NCI-H524 (cell line): ENCODE measurements at places on chromosomes 12 and 14.
A peak's percentile ranks its signal among the peaks of the same experiment; 100 is the strongest.

GRCh38 chr12:74647256-74647655 lies 109.6 kb downstream of the ATXN7L3B start:
- DNase-seq = no peak

- no peak for DNase-seq
Measured at GRCh38 chr14:94400422-94400841, 12.0 kb upstream of the SERPINA1 start.

DNA sequence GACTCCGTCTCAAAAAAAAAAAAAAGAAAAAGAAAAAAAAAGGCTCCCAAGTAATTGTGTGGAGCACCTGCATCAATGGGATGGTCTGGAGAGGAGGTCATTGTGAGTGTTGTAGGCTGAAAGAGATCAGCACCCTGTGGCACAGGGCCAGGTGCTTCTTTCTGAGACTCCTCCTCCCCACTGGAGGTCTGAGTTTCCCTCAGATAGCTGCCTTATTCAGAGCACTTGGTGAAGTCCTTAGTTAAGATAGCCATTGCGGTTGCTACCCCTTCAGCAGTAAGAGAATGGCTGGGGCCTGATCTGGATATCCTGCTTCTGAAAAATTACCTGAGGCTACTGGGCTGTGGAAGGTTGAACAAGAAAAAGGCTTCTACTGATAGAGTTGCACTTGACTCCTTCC lies 69.8 kb downstream of the ANO6 start:
- no peak for DNase-seq

GRCh38 chr12:109033239-109034196 lies 12.7 kb upstream of the SVOP start:
- no peak for DNase-seq

DNA sequence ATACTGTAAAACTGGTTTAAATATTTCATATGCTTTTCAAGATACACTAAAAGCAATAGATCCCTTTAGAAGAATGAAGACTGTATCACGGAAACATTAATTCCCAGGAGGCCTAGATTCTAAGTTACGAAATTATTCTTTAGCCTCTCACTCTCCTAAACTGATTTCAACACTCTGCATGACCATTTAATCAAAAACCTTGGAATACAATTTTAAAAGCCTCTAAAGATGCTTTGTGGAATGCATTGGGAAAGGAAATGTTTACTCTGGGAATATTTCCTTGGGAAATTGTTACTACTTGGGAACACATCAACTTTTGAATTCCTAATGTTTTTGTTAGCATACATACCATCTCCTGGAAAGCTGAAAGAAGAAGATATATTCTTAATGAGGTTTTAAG lies 255.7 kb upstream of the FAR2 start:
- no peak for DNase-seq

- DNase-seq = no peak
Measured at GRCh38 chr12:75833268-75833667, 198.3 kb downstream of the PHLDA1 start.

- no peak for DNase-seq
Measured at GRCh38 chr12:130251236-130251780, 86.4 kb upstream of the PIWIL1 start.

DNA sequence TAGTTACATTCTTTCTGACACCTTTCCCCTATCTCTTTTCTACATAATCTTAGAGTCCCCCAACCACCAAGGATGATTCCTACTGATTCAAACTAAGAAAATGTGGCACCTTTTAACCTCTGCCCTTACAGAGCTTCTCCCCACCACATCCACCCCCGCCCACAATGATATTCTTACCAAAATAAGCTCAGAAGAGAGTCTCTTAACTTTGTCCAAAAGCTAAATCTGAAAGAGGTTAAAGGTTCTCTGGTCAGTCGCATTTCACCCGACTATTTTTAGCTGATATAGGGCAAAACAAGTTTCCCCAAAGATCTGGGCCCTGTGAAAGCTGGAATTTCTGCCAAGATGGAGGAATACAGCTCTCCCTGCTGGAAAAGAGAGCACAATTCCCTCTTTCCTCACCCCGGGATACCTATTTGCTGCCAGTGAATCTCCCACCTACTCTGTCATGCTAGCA lies 128.6 kb downstream of the ZFP36L1 start:
- DNase-seq = no peak

- no peak for DNase-seq
Measured at GRCh38 chr12:57134949-57135348, 6.7 kb downstream of the LRP1 start.

DNA sequence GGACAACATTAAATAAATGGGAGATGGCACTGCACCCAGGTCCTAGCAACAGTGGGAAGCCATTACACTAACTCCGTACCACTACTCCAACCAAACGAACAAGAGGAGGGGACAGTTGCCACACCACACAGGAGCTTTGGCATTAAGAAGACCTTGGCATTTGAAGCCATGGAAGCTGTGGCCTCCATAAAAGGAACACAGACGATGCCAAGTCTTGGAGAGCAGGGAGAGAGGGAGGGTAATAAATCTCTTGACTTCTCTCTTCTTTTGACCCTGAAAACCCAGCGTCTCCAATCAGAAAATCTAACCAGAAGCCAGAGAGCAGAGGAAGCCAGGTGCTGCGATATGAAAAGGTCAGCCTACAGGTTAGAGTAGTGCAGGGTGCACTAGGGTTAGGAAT lies 338.8 kb upstream of the TMEM132C start:
- DNase-seq = no peak

GRCh38 chr14:99250636-99251208 lies 21.3 kb downstream of the BCL11B start:
- DNase-seq = no peak

DNA sequence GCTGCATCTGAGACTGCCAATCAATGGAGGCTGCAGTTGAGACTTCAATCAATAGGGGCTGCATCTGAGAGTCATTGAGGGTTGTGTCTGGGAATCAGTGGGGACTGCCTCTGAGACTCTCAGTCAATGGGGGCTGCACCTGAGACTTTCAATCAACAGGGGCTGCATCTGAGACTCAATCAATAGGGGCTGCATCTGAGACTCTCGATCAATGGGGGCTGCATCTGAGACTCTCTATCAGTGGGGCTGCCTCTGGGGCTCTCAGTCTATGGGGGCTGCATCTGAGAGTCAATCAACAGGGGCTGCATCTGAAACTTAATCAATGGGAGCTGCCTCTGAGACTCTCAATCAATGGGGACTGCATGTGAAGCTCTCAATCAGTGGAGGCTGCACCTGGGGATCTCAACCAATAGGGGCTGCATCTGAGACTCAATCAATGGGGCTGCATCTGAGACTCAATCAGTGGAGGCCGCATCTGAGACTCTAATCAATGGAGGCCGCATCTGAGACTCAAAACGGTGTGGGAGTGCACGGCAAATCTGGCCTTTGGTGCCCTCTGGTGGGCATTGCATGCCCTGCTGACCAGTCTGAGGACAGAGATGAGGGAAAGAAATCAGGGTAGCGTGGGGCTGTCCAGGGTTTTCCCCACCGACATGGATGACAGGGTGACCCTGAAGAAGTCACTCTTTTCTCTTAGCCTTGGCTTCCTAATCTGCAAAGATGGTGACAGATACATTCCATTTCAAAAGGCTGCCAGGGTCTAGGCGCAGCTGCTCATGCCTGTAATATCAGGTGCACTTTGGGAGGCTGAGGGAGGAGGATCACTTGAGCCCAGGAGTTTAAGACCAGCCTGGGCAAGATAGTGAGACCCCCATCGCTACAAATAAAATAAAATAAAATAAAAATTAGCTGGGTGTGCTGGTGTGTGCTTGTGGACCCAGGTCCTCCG lies 41.3 kb upstream of the EIF5 start:
- DNase-seq = peak; percentile 81

GRCh38 chr12:94615260-94616181 lies 34.8 kb downstream of the TMCC3 start:
- peak; percentile 24 for DNase-seq

DNA sequence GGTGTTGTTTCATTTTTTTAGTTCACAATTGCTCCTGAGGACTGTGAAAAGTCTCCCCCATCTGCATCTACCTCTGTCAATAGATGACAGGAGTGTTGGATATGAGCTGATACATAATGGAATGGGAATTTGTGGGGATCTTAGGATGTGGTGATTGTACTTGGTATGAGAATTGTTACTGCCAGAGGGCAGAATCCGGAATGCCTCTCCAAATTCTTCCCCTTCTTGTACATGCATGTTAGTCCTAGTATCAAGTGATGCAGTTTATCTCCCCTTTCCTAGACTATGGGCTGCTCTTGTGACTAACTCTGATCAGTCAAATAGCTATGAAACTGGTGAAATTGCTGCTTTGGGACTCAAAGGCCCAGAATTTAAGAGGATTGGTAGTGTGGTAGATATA lies 24.8 kb upstream of the NOVA1 start:
- no peak for DNase-seq

GRCh38 chr12:6541371-6542165 lies 7.3 kb downstream of the GAPDH start:
- no peak for DNase-seq

GRCh38 chr14:75025082-75025481 lies 22.4 kb downstream of the EIF2B2 start:
- DNase-seq = no peak
